ENCODE measurements at places on chromosomes 2 and 18.

DNA sequence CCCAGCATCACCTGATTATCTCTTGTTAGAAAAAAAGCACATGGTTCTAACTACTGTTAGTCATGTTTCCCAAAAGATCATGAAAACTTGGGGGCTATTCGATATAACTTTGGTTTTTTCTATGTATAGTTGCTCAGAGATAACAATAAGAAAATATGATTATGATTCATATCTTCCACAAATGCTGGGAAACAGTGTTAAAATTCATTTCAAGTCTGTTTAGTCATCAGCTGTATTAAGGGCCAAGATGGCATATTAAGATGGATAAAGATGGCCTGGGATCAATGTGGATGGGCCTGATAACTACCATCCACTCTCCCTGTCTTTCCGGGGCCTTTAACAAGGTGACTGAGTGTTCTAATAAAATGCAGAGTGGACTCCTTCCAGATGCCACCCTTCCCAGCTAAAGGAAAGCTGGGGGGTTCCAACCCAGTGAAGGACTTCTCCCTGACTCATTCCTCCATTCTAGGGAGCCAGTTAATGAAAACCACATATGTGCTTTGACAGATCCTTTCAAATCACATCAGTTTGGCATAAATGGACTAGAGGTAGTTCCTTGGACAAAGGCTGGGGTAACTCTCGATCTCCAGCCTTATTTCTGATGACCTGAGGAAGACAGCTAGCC is 221.6 kb downstream of the VAPA start:
- DNase-seq, result no peak

- DNase-seq, result no peak
Measured at GRCh38 chr2:29544917-29545316, 376.5 kb downstream of the ALK start.

GRCh38 chr2:36374585-36374984 is 19.0 kb downstream of the CRIM1 start:
- DNase-seq, result no peak

GRCh38 chr2:136059036-136059472 is 58.9 kb downstream of the CXCR4 start:
- no peak for DNase-seq

- DNase-seq, result no peak
Measured at GRCh38 chr2:75208738-75209137, 9.4 kb upstream of the TACR1 start.
